ENCODE measurements at places on chromosomes 12 and 14.

GRCh38 chr12:52203079-52203921 lies 11.5 kb upstream of the KRT80 start:
- DNase-seq, result no peak

DNA sequence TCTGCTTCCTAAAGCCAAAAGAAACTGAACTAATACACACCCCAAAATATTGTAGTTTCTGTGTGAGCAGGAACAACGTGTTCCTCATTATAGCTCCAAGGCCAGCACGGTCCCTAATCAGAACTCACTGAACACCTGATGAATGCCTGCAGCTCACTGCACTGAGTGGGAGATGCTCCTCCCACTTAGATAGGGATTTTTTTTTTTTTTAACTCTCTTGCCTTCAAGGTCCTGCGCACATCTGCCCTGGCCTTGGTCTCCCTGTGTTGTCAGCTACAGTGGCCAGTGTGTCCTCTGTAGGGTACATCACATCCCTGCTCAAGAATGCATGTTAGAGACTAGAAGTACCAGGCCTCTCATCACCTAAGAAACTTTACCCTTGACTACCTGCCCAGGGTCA lies 44.3 kb upstream of the TMPO start:
- DNase-seq, result no peak

DNA sequence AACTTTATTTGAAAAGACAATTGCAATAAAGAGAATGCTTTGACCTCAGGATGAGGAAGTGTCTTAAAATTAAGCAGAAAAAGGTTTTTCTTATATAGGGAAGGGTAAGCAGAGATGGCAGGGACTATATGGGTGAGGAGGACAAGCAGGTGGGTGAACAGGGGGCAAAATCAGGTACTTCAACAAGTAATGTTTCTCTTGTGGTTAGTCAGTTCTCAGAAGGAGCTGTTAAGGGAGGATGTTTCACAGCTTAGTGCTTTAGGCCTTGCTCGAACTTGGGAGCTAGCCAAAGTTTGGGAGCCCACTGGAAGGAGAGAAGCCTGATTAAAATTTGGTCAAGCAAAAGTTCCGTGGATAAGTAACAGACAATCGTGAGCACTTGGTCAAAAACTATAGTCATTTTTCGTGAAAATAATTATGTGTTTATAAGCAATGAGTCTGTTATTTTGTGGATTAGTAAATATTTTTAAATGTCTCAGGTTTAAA lies 364.2 kb upstream of the TMPO start:
- no peak for DNase-seq

- no peak for DNase-seq
These were observed 250.5 kb upstream of the PELI2 start for GRCh38 chr14:55867719-55868118.

Measured in mesothelial cell of epicardium (in vitro differentiated cells).